Stimulated activated CD4-positive, alpha-beta T cell treated with anti-CD3 and anti-CD28 coated beads, TNF-alpha, amount 100 ng/mL, for 1 hour (primary cell): ENCODE measurements at places on chromosomes 2 and 18.

DNA sequence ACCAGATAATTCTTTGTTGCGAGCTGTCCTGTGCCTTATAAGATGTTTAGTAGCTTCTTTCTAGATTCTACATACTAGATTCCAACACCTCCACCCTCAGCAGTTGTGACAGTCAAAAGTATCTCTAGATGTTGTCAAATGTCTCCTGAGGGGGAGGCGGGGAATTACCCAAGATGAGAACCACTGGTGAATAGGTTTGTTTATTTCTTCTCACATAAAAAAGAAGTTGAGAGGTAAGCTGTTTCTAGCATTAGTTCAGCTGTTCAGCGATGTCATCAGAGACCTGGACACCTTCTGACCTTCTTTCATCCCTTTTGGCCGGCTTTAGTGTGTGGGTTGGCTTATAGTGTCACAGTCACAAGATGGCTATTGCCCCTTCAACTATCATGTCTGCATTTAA, 237.5 kb upstream of the SP5 start:
- no peak for DNase-seq

GRCh38 chr2:128214866-128215460, 103.7 kb downstream of the HS6ST1 start:
- DNase-seq, result no peak

DNA sequence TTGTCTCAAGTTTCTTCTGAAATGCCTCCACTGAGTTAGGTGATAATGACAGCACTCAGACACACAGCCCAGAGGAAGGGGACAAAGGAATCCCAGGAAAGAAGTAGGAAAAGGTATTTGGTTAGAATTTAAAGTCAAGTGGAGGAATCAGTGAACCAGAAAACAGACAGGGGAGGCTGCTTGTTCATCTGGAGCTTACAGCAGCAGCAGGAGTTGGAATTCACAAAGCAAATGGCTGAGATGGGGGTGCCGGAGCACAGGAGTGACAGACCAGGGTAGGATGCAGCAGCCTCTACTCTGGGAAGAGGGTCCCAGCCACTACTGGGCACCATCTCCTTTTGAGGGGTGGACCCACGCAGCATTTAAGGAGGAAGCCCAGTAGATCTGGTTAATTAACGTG, 104.8 kb downstream of the ST6GAL2 start:
- DNase-seq, result no peak

DNA sequence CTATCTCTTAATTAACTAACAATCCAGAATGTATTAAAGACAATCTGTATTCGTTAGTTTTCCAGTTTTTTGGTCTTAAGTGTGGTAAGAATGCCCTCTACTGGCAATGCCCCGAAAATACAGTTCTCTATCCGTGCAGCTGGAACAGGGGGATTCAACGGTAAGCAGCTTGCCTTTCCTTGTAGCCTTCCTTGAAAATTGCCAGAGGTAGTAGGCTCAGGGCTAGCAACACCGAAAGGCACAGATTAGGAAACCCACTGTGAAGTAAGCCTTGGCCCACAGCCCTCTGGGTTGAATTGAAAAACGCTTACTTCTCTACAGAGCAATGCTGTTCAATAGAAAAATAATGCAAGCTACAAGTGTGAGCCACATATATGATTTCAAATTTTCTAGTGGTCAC, 17.1 kb upstream of the VPS4B start:
- DNase-seq, result peak; percentile 11

DNA sequence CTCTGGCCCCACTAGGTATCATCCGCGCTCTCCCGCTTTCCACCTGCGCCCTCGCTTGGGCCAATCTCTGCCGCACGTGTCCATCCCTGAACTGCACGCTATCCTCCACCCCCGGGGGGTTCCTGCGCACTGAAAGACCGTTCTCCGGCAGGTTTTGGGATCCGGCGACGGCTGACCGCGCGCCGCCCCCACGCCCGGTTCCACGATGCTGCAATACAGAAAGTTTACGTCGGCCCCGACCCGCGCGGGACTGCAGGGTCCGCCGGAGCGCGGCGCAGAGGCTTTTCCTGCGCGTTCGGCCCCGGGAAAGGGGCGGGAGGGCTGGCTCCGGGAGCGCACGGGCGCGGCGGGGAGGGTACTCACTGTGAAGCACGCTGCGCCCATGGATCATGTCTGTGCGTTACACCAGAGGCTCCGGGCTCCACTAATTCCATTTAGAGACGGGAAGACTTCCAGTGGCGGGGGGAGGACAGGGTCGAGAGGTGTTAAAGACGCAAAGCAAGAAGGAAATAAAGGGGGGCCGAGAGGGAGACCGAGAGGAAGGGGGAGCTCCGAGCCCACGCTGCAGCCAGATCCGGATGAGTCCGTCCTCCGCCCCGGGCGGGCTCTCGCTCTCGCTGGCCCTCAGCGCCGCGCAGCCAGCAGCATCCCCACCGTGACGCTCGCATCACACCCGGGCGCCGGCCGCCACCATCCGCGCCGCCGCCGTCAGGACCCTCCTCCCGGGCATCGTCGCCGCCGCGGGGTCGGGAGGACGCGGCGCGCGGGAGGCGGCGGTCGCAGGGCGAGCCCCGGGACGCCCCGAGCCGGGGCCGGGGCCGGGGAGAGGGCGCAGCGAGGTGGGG, 664 bp downstream of the NETO1 start:
- DNase-seq, result no peak

- no peak for DNase-seq
Measured at GRCh38 chr18:75125382-75126331, 83.3 kb downstream of the PTGR3 start.

- no peak for DNase-seq
Measured at GRCh38 chr18:32091325-32091723, 350 bp upstream of the RNF138 start.

- DNase-seq, result no peak
Measured at GRCh38 chr2:181036848-181037603, 56.6 kb downstream of the UBE2E3 start.
